Stimulated activated naive CD4-positive, alpha-beta T cell treated with Interleukin-2 at 50 U/mL for 16 hours (primary cell): ENCODE measurements at places on chromosomes 12 and 14.

DNA sequence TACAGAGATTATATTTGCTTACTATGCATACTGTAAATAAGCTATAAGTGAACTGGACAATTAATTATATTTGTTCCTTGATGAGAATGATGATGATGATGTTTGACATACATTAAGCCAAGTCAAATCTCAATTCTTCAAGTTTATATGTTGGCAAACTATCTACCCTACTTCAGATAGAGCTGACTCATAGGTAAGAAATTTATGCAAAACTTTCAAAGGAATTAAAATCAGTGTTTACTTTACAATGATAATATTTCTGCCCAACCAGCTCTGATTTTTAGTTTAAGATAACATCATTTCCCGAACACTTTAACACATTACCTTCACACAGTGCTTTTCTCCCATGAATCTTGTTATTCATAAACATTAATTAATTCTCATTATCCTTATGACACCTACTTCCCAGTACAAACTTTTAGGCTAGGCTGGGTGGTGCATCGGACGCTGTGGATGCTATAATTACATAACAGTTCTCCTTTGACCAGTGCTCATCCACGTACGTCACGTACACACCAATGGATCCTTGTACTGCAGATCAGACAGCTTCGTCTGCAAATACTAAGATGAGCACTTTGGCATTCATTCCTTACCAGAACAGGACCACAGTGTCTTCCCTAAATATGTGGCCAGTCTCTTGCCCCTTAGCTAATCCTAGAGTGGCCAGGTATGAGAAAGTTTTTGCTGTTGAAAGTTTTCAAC is 18.3 kb downstream of the BMP4 start:
- no peak for DNase-seq

GRCh38 chr14:58994130-58994529 is 194.3 kb upstream of the DAAM1 start:
- DNase-seq: no peak

DNA sequence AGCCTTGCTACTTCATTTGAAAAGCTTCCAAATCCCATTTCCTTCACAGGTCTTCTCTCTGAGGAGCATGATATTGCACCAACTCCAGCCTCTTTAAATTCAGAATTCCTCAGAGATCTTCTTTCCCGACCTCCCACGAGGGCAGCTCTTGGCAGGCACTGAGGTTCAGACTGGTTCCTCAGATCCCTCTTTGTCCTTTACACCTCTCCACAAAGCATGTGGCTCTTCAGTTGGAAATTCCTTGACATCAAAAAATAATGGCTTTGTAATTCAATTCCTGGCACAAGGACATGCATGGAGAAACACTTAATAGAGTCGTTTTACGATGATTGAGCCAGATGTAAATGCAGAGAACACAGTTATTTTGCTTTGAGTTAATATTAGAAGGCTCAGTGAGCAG is 63.2 kb upstream of the TMX1 start:
- DNase-seq: no peak

- no peak for DNase-seq
These were observed 306.6 kb downstream of the SLC6A15 start for GRCh38 chr12:84605983-84606382.

- DNase-seq: no peak
These were observed at the start of gene RFLNA for GRCh38 chr12:124294780-124295341. Gene RFLNA, plus strand, starts transcription at chr12:124295093. Its CDS starts 337 bp downstream, at chr12:124295430.

DNA sequence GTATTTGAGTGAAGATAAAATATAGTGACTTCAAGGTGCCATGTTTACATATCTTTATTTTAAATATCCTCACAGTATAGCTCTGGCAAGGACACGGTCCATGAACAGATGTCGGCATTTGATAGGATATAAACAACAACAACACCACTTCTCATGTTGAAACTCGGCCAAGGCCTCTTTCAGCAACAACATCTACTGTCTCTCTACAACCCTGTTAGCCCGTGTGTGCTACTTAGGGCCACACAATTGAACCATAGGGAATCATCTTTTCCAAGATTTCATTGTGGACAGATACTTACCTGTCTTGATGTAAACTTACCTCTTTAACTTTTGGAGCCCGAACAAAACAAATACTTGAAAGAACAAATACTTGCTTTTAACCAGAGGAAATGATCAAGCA is 168.7 kb upstream of the SSTR1 start:
- DNase-seq: no peak

GRCh38 chr14:70018230-70018629 is 139.0 kb downstream of the SMOC1 start:
- no peak for DNase-seq

GRCh38 chr12:40650038-40650704 is 42.1 kb upstream of the CNTN1 start:
- no peak for DNase-seq

GRCh38 chr12:52867642-52868041 is 18.8 kb upstream of the KRT78 start:
- DNase-seq: peak; percentile 8

DNA sequence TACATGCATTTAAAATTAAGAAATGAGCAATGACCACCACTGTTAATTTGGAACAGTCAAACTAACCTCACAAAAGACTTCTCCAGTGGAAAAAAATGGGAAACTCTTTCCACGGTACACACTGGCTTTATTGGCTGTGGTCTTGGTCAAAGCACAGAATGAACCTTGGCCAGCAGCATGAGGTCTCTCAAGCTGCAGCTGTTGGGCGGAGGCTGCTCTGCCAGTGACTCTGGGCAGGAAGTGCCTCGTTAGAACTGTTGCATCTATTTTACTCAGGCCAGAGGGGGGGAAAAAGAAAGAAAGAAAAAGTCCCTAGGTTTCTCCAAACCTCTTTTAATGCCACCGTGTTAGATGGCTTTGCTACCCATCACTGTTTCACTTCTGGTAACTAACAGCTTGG is 279.8 kb upstream of the DIO2 start:
- DNase-seq: no peak

GRCh38 chr12:19574601-19575000 is 135.3 kb downstream of the AEBP2 start:
- no peak for DNase-seq

DNA sequence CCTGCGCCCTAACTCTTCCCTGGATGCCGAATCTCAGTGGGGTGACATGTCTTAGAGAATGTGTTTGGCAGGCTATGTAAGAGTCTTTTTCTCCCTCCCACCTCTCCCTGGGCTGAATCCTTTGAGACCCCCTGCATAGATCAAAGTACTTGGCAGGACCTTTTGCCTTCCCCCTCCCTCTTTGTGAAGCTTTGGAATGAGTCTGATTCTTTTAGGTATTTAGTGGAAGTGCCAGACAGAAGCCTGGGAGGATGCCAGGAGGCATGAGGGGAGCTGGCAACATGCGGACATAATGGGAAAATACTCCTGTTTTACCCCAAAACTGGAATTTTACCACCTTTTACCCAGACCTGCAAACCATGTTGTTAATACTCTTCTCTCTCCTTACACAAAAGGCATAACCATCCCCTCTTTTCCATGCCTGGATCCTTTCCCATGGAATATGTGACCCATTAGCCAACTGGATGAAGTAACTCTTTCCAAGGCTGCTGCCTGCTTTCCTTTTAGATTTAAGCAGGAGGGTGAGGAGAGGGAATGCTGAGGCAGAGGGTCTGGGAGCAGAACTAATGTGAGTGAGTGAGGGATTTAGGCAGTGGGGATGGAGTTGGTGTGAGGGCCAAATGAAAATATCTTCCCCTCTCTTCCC is 41.7 kb downstream of the TTLL5 start:
- no peak for DNase-seq

DNA sequence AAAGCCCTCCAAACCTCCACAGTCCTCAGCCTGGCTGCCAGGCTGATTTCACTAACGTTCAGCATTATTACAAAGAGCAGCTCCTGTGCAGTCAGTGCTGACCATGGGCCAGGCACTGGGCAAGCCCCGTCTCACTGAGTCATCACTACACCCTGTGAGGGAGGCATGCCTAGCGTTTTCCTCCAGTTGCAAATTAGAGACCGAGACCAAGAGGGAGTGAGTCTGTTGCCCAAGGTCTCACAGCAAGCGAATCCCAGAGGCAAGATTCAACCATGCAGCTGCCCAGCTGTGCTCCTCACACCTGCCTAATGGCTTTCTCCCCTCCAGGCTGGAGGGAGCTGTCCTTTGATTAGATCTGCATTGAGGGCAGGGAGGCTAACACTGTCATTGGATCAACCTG is 229.3 kb upstream of the LHX5 start:
- DNase-seq: no peak

GRCh38 chr12:27244689-27245488 is 803 bp downstream of the STK38L start:
- no peak for DNase-seq

- no peak for DNase-seq
These were observed 314.3 kb upstream of the TBX3 start for GRCh38 chr12:114998118-114998749.

GRCh38 chr12:39442831-39443080 is 164 bp downstream of the KIF21A start:
- no peak for DNase-seq

- DNase-seq: no peak
These were observed 11.0 kb downstream of the GPR135 start for GRCh38 chr14:59454139-59454538.

- no peak for DNase-seq
These were observed 830 bp upstream of the MIS18BP1 start for GRCh38 chr14:45253754-45254310.

DNA sequence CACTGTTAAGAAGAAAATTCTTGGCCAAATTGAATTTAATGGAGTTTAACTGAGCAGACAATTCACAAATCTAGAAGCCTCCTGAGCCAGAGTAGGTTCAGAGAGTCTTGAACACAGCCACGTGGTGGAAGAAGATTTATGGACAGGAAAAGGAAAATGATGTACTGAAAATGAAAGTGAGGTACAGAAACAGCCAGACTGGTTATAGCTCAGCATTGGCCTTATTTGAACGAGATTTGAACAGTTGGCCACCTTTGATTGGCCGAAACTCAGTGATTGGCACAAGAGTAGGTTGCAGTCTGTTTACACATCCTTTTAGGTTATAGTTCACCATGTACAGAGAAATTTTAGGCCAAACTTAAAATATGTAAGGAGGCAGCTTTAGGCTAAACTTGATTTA is 9.9 kb downstream of the OAS2 start:
- no peak for DNase-seq

GRCh38 chr12:128133321-128134073 is 133.5 kb upstream of the TMEM132C start:
- no peak for DNase-seq

- DNase-seq: no peak
These were observed 202.2 kb upstream of the DCN start for GRCh38 chr12:91384806-91385205.

- no peak for DNase-seq
These were observed 301.7 kb downstream of the KCNH5 start for GRCh38 chr14:62743560-62743959.

DNA sequence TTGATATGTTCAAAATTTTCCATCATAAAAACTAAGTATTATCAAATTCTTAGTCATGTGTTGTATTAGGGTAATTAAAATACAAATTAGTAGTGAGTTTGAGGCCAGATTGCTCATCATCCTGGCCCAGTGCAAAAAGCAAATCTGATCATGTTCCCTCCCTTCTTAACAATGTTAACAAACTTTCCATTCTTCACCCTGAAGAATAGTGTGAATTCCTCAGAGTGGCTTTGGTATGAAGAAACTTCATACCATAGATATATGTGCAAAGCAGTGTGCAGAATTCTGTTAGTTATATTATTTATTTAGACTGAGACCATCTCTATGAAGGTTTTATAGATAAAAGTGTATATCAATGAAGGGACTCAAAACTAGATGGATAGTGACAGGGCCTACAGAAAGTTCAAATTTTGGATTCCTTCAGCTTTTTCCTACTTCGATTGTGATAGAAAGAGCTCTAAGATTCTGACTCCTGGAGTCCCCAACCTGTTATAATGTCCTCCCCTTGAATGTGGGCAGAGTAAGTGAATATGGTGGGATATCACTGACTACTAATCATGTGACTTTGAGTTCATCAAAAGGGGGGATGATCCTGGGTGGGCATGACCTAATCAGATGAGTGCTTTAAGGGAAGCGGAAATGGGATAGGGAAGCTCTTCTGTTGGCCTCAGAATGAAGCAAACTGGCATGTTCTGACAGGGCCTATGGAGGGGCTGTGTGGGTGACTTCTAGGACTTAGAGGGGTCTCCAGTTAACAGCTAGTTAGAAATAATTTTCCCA is 271.4 kb downstream of the BTG1 start:
- no peak for DNase-seq

GRCh38 chr12:108807476-108807875 is 49.9 kb downstream of the SSH1 start:
- DNase-seq: no peak

DNA sequence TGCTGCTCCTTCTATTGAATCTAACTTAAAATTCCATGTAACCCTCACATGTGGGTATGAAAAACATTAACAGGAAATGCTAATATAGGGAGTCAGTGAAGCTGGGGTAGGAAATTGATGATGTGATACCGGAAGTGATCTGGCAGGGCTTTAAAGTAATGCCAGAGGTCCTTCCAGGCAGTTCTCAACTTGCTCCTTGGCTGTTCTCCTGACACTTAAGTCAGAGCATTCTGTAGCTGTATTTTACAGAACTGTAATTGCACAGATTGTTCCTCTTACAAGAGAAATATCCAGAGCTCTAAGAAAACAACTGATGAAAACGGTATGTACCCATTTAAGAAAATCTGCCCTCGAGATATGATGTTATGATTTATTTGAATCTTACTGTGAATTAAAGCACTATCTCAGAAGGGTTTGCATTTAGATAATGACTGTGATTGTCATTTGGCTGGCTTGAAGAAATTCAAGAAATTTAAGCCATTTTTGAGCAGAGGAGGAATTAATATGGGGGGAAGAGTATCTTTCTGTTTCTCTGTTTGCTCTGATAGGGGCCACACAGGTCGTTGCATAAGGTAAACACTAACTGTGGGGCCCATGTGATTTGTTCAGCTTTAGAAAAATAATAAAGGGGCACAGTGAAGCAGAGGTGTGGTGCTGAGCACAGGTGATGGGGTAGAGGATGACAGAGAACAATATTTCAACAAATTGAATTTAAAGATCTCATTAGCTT is 88.4 kb downstream of the BBS10 start:
- no peak for DNase-seq

- no peak for DNase-seq
These were observed 4.2 kb downstream of the NXPH4 start for GRCh38 chr12:57220770-57221168.

GRCh38 chr14:90088176-90088575 is 26.4 kb downstream of the KCNK13 start:
- DNase-seq: no peak

GRCh38 chr12:114314403-114314802 is 91.5 kb downstream of the TBX5 start:
- no peak for DNase-seq

DNA sequence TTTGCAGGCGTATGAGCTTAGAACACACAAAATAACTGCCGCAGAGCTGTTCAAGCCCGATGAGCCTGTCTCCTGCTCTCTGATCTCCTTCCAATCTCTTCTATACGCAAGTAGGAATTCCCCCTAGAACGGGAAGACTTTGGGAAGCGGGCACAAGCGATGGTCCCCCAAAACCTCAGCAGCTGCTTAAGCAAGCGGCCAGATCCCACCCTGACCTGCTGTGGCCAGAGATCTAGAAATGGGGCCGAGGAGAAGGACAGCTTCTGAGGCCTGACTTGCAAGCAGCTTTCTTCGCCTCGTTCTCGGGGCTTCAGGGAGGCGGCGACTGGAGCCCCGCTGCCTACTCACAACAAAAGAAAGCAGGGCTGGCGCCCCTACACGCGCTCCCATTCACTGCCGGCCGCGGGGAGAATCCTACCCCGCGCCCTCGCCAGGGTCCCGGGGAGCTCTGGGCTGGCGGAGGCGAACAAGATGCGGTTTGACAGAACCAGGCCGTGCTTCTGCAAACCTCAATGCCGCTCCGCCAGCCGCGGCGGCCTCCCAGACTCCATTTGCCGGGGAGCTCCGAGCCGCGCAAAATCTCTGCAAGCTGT is 922 bp downstream of the TBX5 start:
- DNase-seq: no peak

GRCh38 chr12:6830286-6830890 is 2.2 kb downstream of the P3H3 start:
- DNase-seq: no peak
